B cell (primary cell): ENCODE measurements at places on chromosomes 11 and 22.

DNA sequence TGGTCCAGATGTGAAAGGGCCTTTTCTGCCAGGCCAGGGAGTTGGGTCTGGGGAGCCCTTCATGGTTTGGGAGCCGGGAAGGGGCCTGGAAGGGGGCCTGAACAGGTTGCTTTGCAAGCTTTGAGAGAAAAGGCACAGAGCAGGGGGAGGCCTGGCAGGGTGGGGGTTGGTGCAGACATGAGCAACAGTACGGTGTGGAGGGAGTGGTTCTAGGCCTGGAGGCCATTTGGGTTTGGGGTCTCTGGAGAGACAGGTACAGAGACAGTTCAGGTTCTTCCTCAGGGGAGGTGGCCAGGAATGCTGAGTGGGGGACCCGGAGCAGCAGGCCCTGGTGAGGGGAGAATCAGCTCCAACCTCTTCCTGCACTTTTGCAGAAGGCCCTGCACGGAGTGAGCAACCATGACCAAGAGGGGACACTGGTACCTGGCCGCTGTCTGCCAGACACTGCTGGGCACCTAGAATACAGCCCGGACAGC lies 1.4 kb downstream of the KDELR3 start:
- no peak for DNase-seq

DNA sequence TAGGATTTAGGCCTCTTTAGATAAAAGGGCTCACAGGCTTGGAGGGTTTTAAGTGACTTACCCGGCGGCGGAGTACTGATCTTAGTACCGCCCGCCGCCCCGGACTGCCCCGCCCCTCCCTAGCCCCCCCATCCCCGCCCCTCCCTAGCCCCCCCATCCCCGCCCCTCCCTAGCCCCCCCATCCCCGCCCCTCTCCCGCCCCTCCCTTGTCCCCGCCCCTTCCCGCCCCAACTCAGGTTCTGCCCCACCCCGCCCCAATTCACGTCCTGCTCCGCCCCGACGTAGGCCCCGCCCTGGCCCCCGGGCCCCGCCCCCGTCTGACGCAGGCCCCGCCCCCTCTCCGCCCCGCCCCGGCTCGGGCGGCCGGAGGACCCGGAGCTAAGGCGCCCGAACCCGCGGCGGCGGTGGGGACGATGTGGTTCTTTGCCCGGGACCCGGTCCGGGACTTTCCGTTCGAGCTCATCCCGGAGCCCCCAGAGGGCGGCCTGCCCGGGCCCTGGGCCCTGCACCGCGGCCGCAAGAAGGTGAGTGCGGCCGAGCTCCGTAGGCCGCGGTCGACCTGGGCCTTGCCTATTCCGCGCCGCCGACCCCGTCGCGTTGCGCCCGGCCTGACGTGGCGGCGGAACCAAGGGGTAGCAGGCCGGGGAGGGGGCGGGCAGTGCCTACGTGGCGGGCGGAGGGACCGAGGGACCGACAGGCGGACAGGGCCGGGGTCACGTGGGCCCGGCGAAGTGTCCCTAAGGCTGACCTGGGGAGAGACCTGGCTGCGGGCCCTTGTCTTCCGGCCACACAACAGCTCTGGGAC lies at the start of gene SCYL1:
Gene SCYL1, plus strand, starts transcription at position 343 of the 805 bp plus-strand sequence. Its CDS starts 71 bp downstream, at position 414.
- peak; percentile 85 for DNase-seq

- DNase-seq, result no peak
These were observed 1.4 kb downstream of the RAB36 start for GRCh38 chr22:23146478-23147205.

- no peak for DNase-seq
These were observed 49.7 kb upstream of the TTLL12 start for GRCh38 chr22:43236411-43237166.

DNA sequence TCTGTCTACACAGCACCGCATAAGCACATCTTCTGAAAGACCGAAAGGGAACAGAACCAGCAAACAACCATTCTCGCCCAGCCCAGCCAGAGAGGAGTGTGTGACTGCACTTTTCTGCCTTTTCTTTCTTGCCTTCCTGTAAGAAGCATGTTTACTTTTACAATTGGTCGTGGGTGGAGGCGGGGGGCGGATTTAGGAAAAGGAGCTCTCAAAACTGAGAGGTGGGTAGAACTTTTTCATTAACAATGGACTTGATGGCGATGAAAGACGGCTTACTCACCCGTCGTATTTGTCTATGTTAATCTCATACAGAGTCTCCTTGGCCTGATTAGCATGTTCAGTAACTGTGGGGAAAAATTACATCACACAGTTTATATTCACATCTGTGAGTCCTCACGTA lies 27.2 kb downstream of the CERK start:
- DNase-seq, result no peak

DNA sequence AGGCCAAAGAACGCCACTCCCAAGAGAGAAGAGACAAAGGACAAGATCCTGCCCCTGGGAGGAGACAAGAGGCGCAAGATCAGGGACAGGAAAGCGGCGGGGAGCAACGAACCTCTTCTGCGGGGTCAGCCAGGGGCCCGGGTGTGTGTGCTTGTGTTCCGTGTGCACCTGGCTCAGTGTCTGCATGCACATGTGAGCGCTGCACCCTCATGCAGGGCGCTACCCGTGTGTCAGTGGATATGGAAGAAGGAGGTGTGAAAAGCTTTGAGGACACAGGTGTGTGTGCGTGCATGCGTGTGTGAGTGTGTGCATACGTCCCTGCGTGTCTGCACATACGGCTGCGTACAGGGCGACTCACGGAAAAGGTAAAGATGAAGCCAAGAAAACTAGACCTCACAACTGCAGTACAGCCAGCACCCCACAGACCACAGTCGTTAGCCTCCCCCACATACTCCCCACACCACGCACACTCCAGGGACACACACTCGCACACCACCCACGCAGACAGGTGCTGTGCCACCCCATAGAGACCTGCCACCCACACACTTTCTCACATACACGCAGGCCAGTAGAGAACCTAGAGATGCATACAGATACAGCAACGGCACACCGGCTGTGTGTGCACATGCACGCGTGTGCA lies 11.0 kb upstream of the IGSF9B start:
- DNase-seq, result no peak

- DNase-seq, result no peak
These were observed 341.6 kb downstream of the MN1 start for GRCh38 chr22:27459999-27460398.

DNA sequence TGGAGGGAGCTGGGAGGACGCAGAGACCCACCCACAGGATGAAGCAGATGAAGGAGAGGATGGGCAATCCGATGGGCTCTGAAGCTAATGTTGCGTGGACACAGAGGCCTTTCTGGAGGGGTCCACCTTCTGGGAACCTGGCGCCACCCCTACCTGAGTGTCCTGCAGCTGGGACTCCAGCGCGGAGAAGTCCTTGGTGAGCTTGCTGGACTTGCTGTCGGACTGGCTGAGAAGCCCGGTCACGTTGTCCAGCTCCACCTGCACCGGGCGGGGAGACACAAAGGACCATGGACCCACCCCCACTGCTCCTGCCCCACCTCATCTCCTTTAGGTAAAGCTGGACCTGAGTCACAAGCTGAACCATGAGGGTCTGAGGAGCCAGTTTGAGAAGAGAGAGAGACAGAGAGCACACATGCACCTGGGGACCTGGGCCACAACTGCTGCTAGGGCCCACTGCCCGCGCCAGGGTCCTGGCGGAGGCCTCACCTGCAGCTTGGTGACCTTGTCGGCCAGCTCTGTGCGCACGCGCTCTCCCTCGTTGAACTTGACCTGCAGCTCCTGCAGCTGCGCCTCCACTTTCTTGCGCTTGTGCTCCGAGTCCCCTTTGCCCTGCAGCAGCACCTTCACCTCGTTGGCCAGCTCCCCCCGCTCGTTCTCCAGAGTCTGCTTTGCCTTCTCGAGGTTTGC lies 40.8 kb downstream of the APOL1 start:
- no peak for DNase-seq

DNA sequence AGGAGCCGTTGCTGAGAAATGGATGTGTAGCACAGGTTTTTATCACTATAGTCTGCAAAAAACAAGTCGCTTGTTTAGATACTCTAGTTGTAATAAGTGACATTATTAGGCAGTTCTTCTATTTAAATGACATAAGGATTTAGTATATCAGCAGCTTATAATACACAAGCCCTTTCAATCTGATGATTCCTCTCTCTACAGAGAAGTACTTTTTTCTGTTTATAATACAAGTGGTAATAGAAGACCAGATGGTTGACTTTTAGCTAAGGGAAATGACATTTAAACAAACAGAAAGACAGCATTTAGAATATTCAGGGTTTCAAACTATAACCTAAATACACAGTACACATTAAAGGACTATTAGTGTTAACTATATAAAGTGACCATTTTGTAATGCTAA lies 60.4 kb downstream of the IMMP1L start:
- DNase-seq, result no peak

DNA sequence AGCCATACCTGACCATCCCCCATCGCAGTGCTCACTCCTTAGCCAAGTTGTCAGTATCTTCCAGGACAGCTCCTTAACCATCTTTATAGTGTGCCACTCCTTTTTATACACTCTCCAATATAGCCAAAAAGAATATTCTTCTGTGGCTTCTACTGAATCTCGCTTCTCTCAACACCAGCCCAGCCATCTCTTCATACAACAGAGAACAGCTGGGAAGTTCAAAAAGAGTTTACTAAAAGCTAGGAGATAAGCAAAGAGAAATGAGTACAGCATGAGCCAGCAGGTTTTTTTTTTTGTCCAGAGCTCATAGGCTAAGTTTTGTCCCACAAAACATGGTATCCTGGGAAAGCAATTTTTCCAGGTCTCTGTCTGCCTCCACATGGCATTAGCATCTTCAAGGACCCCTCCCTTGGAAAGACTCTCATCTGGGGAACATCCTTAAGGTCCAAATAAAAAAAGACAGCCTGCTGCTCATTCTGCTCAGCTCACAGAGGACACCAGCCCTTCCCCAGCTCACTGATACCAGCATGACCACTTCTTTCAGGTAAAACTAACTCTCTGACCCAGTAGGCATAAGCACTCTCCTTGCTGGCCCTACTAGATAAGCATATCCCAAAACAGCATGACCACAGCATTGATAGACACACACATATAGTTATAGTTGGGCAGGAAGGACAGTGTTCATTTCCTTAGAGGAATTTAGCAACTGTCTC lies 48.8 kb upstream of the YWHAH start:
- DNase-seq, result no peak

DNA sequence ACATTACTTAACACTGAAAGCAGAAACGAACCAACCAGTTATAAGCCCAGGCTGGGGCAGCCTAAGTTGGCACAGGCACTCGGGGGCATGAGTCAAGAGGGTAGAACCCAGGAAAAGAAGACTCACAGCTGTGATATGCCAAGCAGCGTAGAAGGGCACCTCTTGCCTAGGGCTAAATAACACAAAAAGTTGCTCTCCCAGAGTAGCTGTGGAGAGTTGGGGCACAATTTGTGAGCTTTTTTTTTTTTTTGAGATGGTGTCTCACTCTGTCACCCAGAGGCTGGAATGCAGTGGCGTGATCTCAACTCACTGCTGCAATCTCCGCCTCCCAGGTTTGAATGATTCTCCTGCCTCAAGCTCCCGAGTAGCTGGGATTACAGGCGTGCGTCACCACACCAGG lies 8.8 kb downstream of the CLMP start:
- no peak for DNase-seq

- DNase-seq, result no peak
These were observed 1297.3 kb downstream of the JRKL start for GRCh38 chr11:97687111-97687510.

- no peak for DNase-seq
These were observed 9.6 kb downstream of the C11orf96 start for GRCh38 chr11:43952020-43952400.

DNA sequence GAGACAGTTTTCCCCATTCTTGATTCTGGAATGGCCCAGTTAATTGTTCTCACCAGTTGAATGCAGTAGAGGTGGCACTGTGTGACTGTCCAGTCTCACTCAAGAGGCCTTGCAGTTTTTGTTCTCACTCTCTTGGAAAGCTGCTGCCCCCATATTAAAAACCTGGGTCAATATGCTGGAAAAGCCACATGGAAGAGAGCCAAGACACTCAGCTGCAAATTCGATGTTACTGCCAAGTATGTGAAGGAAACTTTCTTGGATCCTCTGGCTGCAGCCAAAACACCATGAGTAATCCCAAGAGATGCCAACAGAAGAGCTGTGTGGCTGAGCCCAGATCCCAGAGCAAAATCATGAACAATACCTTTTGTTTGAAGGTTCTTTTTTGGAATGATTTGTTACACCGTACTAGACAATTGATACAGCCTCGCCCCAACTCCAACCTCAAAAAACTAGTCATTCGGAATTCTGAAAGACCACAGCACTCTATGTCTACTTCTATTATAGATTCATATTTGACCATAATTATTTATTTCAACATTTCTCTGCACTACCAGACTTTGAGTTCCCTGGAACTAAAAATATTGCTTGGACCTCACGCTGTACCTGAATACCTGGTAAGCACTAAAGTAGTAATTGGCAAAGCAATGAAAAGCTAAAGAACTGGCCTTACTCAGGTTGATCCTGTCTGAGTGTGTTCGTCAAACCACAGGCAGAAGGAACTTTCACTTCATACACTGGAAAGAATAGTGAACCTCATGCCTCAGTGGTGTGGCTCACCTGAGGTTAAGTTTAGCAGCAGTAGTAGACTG lies 378.8 kb downstream of the ETS1 start:
- DNase-seq, result no peak

GRCh38 chr11:45809456-45810395 lies 4.8 kb downstream of the SLC35C1 start:
- no peak for DNase-seq

GRCh38 chr11:128941110-128941509 lies 1.6 kb downstream of the TP53AIP1 start:
- DNase-seq, result no peak

GRCh38 chr11:60914633-60915247 lies 782 bp downstream of the TMEM109 start:
- peak; percentile 67 for DNase-seq

- no peak for DNase-seq
These were observed 94.6 kb downstream of the CCDC83 start for GRCh38 chr11:85949798-85950197.

- DNase-seq, result no peak
These were observed 1165.1 kb downstream of the BRD1 start for GRCh38 chr22:48662476-48663135.

- no peak for DNase-seq
These were observed 41.4 kb downstream of the MUC2 start for GRCh38 chr11:1116104-1116503.

GRCh38 chr22:39545386-39546365 lies 13.1 kb upstream of the RPS19BP1 start:
- DNase-seq, result peak; percentile 70

DNA sequence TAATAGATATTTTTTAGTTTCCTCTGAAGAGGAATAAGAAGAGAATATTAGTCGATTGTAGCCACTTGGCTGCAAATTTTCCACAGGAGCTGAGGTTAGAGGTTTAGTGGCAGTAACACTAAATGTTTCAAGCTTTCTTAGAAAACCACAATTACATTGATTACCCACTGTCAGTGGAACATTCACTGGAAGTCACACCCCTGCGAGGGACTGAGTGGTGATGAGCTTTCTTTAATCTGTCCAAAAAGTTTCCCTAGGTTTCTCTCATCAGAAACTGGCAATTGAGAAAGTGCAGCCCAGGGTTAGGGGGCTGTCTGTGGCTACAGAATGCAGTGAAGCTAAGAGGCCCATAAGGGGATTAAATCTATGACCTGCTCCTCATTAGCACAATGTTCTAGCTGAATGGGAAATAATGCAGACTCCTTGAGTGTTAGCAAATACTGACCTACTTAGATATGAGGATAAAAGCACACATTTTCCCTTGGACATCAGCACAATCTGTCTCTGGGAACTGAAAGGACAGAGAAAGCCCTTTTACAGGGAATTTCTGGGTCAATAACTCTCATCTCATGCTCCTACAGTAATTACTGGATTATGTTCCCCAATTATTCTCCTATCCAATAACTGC lies 189.5 kb downstream of the FAM76B start:
- DNase-seq, result no peak
